Stimulated activated CD8-positive, alpha-beta memory T cell treated with anti-CD3 and anti-CD28 coated beads, Interleukin-15, amount 100 ng/mL, for 4 hours (primary cell): ENCODE measurements at places on chromosomes 5 and 9.

DNA sequence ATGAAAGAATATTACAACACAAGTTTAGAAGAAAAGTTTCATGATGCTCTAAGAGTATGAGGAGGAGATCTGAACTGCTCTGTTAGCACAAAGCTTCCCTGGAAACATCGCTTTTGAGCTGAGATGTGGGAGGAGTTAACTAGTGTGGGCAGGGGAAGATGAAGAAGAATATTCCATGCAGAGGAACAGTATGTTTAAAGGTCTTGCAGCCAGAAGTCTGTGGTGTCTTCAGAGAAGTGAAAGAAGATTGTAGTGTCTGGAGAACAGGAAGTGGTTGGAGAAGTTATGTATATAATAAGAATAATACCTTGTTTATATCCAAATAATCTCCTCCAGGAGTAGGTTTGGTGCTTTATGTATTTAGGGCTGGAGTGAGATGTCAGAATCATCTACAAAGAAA lies 406.7 kb downstream of the MAN2A1 start:
- DNase-seq, result no peak

GRCh38 chr9:132970324-132971062 lies 8.0 kb upstream of the GFI1B start:
- DNase-seq, result no peak

GRCh38 chr5:150514708-150515211 lies 6.8 kb downstream of the NDST1 start:
- no peak for DNase-seq

- DNase-seq, result no peak
Observed at GRCh38 chr5:168047043-168047668, 244.3 kb upstream of the WWC1 start.

GRCh38 chr9:89661956-89662717 lies 57.3 kb downstream of the GADD45G start:
- no peak for DNase-seq

GRCh38 chr5:143986516-143987212 lies 174.7 kb downstream of the HMHB1 start:
- DNase-seq, result no peak

DNA sequence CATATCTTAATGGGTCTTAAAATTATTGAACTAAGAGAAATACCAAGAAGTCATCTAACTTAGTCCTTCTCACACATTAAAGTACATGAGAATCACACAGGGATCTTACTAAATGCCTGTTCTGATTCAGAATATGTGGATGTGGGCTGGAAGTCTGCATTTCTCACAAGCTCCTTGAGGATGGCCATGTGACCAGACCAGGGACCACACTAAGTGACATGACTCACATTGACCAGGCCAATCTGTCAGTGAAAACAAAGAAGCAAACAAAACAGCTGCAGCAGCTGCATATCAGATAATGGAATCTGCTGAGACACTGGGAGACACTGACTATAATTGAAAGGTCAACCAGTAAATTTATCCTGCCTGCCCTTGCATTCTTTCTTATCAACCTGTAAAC lies 110.5 kb downstream of the ADAMTS12 start:
- no peak for DNase-seq

GRCh38 chr5:32031089-32031488 lies 143.0 kb downstream of the GOLPH3 start:
- no peak for DNase-seq
